Skeletal muscle tissue (tissue), 5 donors: ENCODE measurements at places on chromosomes 2 and 18. TPM values are rescaled to one million over a fixed set of nuclear protein-coding genes. Genes with fewer than 3 reads are reported as not detected.

LINC00305 gene
- total RNA-seq = not detected

REG1B gene
- total RNA-seq = not detected

TLX2 gene
- total RNA-seq = not detected

APCDD1 gene
- 2.6 TPM for total RNA-seq

ZNF385B gene
- total RNA-seq = 1.0 TPM

CXXC1 gene
- 13.6 TPM for total RNA-seq
